Stimulated activated naive CD8-positive, alpha-beta T cell treated with anti-CD3 and anti-CD28 coated beads, Interleukin-15, Interleukin-2, amounts not matched to agents 100 U/mL and 50 U/mL, for 24 hours (primary cell): ENCODE measurements at places on chromosomes 4 and X.

DNA sequence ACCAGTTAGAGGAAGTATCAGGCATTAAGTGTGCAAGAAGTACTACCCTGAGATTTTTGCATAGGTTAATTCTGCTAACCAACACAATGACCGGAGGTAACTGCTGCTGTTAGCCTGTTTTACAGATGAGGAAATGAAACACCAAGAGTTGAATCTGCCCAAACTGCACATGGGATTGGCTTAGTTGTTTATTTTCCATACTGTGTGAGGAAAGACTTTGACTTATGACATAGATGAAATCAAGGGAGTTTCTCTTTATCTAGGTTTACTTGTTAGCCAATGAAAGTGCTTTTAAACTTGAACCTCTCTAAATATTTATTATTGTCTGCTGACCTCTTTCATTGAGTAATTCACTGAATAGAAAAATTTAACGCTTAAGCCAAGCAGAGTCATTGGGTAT is 10.3 kb downstream of the GUCY1B1 start:
- no peak for DNase-seq

- peak; percentile 58 for DNase-seq
Measured at GRCh38 chr4:6674500-6675149, 19.1 kb upstream of the S100P start.

GRCh38 chrX:50452782-50453181 is 17.8 kb downstream of the DGKK start:
- no peak for DNase-seq

DNA sequence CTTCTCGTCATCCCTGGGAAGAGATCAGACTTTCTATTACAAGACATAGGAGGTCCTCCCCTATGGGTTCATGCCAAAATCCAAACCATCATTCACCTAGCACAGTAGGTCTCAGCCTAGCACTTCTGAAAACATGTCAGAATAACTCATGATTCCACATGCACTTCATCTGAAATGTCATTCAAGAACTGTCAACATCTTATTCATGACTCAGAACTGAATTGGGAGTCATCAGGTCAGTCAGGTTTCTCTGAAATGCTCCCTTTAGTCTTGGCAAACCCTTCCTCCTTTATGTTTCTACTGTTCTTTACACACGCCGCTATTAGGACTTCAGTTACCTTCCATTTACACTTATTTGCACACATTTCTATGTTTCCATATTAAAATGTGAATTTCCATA is 67.2 kb downstream of the ANTXR2 start:
- DNase-seq = no peak

- no peak for DNase-seq
Measured at GRCh38 chr4:116082808-116083366, 969.5 kb upstream of the NDST4 start.

DNA sequence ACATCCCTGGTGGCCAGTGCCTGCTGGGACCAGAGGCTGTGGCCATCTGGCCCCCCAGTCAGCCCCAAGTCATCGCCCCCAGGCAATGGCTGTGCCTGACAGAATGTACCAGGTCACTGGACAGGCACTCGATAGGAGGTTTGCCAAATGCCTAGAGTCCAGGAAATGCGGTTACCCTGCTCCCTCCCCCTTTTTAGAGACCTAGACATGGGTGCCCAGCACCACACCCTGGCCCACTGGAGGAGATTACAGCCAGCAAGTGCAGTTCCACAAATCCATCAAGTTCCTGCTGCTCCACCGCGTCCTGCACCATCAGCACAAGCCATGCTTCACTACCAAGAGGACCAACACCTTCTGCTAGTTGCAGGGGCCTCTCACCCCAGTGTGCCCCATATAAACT is 16.2 kb upstream of the ZFX start:
- DNase-seq = no peak

GRCh38 chrX:96721354-96721753 is 36.7 kb downstream of the DIAPH2 start:
- DNase-seq = no peak

GRCh38 chr4:38930204-38930603 is 62.6 kb downstream of the FAM114A1 start:
- DNase-seq = no peak

DNA sequence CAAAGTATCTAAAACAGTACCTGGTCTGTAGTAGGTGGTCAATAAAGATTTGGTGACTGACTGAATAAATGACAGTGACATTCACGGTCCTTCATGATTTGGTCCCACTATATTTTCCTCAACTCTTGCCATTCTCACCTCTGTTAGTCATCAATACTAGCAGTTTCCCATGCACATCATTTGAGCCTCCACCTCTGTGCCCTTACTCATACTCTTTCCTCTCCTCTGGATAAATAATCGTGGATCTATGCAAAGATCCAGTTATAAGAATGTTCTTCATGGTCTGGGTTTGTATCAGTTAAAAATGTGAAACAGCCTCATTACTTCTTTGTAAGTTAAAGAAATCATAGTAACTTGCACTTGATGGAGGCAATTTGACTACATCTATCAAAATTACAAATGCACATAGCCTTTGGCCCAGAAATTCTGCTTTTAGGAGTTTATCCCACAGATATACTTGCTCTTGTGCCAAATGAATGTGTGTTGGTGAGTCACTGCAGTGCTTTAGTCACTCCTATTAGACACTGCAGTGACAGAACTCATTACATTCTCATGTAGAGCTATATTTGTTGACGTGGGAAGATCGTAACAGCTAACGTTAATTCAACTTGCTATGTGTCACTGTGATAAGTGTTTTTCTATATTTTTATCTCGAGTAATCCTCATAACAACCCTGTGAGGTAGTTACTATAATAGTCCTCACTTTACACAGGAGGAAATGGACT is 121.9 kb upstream of the SMIM10 start:
- DNase-seq = no peak

- DNase-seq = no peak
Measured at GRCh38 chr4:25505637-25505991, 128.6 kb downstream of the ANAPC4 start.

DNA sequence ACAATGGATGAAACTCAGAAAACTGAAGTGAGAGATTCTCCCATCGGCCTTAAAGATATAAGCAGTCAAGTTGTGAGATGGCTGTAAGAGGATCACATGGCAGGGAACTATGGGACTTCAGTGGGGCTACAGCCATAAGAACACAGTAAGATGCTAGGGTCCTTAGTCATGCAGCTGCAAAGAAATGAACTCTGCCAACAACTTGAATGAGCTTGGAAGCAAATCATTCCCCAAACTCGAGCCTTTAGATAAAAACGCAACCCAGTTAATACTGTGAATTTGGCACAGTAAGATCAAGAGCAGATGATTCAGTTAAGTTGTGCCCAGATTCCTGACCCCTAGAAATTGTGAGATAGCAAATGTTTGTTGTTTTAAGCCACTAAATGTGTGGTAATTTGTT is 117.3 kb downstream of the FAM13A start:
- no peak for DNase-seq

GRCh38 chr4:185787926-185788679 is 23.9 kb downstream of the SORBS2 start:
- no peak for DNase-seq

DNA sequence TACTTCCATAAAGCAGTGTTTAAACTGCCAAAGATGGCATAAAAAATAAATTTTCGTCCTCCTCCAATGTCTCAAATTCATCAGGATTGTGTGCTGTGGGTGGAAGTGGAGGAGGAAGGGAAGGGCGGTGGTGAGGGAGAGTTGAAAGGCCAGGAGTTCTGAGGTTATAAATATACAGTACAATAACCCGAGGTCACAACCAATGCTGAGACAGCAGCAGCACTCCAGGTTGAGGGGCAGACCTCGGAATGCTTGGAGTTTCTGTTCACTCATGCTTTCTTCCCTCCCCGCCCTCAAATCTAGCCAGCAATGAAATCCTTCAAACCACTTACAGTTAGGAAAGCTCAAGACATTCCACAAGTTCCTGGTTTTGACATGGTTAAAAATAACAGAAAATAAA is 134.0 kb upstream of the SMAD1 start:
- DNase-seq = no peak

DNA sequence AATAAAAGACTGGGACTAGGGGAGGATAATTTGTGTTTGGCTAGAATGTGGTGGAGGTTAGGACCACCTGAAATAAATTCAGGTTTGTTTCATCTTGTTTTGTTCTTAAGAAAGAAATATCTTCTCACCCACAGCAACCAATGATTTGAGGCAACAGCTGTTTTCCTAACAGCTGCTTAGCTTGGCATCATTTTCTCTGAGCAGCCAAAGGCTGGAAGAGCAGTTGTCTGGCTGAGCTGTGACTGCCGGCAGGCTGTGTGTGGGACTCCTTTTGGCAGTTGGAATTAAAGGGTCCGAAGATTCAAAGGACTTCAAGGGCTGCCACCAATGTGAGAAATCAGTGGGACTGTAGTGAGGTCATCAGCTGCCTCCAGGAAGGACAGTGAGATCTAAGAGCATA is 5.0 kb downstream of the TRIM75 start:
- DNase-seq = no peak

DNA sequence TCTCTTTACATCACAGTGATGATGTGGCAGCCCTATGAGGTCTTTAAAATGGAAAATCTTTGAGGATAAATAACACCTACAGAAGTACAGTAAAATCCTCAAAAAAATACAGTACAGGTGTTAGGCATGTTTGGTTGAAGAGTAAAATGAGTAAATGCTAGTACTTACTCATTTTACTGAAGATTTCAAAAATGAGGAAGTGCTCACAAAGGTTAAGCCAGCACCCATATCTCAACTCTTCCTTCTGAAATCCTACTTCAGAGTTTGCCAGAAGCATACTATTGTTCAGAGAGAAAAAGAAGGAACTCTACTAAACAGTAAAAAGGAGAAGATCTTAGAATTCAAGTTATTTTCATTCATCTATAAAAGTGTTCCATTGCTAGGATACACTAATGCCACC is 130.9 kb downstream of the CBR4 start:
- DNase-seq = no peak

DNA sequence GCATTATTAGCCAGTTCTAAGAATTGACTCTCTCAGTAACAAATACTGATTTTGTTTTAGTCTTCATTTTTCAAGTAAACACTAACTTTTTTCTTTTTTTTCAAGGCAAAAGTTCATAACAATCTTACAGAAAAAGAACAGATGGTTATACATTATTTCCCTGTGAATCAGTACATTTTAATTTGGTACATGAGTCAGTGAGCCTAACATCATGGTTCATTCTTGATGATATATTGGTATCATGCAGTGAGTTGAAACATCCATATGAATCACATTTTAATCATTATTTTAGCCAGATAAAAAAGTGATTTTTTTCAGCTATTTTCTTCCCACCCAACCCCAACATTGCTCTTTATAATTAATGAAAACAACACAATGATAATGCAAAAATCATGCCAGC is 184.3 kb upstream of the TACR3 start:
- DNase-seq = no peak

- peak; percentile 27 for DNase-seq
Measured at GRCh38 chr4:113636877-113637276, 124.7 kb downstream of the CAMK2D start.

- no peak for DNase-seq
Measured at GRCh38 chrX:140710710-140711109, 1.2 kb downstream of the LINC00632 start.

- no peak for DNase-seq
Measured at GRCh38 chr4:184807256-184807655, 18.5 kb downstream of the ACSL1 start.

DNA sequence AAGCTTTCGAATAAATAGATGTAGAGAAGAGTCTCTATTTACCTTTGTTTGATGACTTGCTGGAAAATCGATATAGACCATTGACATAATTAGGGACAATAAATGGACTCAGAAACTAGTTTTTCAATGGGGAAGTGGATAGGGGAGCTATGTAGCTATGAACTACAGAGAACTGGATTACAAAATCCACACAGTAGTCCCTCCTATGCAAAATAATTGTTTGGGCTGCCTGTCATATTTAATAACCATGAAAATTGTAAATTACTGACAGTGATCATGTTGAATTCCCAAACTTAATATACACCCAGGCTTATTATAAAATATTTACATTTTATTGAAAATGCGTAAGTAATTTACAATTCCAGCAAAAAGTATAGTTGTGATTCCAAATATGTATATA is 333.1 kb upstream of the FAM241A start:
- no peak for DNase-seq

- DNase-seq = no peak
Measured at GRCh38 chr4:142265536-142265935, 580.6 kb downstream of the INPP4B start.

DNA sequence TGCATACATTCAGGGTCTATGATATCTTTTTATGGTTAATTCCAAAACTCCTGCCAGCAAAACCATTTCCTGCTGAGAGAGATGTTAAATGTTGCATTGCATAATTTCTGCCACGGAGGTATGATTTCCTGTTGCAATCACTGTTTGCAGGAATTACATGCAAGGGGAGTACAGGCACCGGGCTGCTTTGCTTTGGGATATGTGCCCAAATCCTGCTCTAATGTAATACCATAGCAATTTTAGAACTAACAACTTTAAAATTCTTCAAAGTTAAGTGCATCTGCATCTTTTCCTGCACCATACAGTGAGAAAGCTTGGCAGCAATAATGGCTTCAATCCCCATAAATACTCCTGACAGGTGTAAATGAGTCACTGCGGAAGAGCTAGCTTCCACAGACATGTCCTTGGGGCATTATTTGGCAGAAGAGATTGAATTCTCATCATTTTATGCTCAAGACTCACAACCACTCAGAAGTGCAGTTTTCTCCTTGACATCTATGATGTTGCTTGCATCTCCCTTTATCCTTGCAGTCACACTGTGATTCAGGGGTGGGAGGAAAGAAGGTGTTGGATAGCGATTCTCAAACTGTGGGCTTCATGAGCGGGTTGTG is 29.6 kb downstream of the TRIM2 start:
- no peak for DNase-seq

DNA sequence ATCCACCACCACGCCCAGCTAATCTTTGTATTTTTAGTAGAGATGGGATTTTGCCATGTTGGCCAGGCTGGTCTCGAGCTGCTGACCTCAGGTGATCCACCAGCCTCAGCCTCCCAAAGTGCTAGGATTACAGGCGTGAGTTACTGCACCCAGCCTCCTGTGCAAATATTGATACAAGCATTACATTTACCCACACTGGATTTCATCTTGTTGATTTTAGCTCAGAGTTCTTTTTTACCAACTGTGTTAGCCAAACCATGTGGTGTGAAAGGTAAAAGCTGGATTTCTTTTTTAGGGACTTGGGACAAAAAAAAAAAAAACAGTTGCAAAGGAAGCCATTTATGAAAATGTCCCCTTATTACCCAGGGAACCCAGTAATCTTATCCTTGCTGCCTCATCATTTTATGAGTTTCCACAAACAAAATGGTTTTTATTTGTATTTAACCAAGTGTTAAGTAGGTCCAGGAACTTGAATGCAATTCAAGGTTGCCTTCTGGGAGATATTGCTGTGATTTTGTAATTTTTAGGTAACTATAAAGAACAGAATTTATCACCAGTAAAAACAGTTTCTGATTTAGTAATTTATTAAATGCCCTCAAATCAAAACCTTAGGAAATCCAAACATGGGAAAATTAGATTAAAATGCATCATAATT is 202.5 kb downstream of the PALLD start:
- no peak for DNase-seq

GRCh38 chr4:67918428-67918827 is 34.6 kb upstream of the TMPRSS11D start:
- no peak for DNase-seq
